Left lung (tissue), 14 donors: ENCODE measurements at places on chromosomes 3 and 15. TPM values are rescaled to one million over a fixed set of nuclear protein-coding genes. Genes with fewer than 3 reads are reported as not detected.

The DPPA2 gene
- not detected for total RNA-seq

- DNase-seq, result peak; percentile 86
- peak overlapping the region; percentile 87 for H3K27ac ChIP-seq
- no peaks in the 10 kb centered on the region for H3K36me3 ChIP-seq
- peaks cover 100% of the 10 kb centered on the region for H3K4me1 ChIP-seq
- no peaks in the 10 kb centered on the region for H3K27me3 ChIP-seq
- no peak overlapping the region for H3K4me3 ChIP-seq
Observed at GRCh38 chr15:67120839-67121643, 55.6 kb downstream of the SMAD3 start.

GRCh38 chr3:98596541-98597500 lies 3.4 kb upstream of the CPOX start:
- DNase-seq, result no peak
- peaks cover 6% of the 10 kb centered on the region for H3K4me1 ChIP-seq
- no peak overlapping the region for H3K4me3 ChIP-seq
- H3K27me3 ChIP-seq, result no peaks in the 10 kb centered on the region

DNA sequence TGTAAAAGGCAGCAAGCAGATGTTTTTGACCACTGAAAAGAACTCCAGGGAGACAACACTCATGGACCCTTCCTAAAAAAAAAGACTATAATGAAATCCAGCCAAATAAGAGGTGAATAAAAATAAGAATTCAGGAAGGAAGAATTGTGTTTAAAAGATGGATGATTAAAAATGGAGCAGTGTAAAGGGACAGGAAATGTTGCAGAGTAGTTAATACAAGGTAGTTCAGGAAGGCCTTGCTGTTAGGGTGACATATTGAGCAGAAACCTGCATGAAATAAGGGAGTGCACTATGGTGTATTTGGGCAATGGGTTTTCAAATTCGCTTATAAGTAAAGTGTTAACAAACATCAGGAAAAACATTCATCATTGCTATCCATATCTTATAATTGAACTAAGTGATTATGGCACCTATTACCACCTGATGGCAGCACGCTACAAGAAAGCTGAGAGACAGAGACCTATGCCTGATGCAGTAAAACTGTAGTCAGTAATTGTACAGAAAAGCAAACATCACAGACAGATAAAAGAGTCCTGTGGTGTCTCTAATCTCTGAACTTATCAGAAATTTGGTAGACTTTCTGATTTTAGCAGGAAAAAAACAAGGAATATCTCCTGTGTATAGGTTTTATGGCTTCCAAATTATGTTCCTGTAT lies 5.8 kb upstream of the DBR1 start:
- DNase-seq, result no peak
- H3K4me3 ChIP-seq, result no peak overlapping the region
- H3K27ac ChIP-seq, result no peak overlapping the region
- H3K4me1 ChIP-seq, result no peaks in the 10 kb centered on the region
- no peaks in the 10 kb centered on the region for H3K36me3 ChIP-seq

DNA sequence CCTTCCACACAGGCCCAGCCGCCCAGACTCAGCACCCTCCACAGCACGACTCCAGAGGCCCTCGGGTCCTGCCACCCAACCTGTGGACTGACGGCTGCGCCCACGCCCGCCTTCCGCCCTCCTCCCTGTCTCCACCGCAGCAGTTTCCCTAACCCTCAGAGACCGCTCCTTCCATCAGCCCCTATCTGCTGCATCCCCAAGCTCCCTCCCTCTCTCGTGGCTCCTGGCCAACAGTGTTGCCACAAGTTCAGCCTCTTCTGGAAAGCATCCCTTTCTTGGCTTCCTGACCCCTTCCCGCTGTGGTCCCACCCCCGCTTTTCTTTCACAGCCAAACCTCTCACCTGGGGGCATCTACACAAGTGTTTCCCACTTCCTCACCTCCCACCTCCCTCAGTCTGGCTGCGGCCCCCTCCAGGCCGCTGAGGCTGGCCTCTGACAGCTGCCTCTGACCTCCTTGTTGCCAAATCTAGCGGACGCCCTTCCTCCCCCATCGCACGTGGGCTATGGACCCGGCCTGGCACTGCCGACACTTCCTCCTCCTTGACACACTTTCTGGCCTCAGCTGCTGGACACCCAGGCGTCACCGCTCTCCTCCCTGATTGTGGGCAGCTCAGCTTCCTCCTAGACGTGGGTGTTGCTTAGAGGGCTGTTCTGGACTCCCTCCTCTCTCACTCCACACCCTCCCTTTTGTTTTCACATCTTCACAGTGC lies 168.8 kb upstream of the TLE3 start:
- H3K36me3 ChIP-seq, result no peaks in the 10 kb centered on the region
- no peaks in the 10 kb centered on the region for H3K27me3 ChIP-seq
- H3K4me1 ChIP-seq, result peaks cover 29% of the 10 kb centered on the region
- H3K27ac ChIP-seq, result peak overlapping the region; percentile 13
